ENCODE measurements at places on chromosomes 6 and 20.
A peak's percentile ranks its signal among the peaks of the same experiment; 100 is the strongest.

DNA sequence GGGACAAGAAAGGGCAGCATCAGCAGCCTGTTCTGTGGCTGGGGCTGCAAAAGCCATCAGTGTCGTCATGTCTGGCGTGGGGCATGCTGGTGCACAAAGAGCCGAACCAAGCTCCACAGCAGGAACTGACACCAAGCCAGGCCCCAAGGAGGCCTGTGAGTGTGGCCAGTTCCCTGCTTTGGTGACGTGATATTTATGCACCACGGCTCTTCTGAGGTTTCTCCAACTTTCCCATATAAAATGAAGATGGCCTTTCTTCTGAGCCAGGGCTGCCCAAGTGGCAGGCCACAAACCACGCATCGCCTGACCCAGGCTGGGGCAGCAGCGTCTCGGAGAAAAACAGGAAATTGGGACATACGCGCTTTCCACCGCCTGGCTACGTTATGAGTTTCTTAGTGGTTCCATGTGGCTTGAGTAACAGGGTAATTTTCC lies 109.9 kb downstream of the RIN2 start:
- no peak for DNase-seq

DNA sequence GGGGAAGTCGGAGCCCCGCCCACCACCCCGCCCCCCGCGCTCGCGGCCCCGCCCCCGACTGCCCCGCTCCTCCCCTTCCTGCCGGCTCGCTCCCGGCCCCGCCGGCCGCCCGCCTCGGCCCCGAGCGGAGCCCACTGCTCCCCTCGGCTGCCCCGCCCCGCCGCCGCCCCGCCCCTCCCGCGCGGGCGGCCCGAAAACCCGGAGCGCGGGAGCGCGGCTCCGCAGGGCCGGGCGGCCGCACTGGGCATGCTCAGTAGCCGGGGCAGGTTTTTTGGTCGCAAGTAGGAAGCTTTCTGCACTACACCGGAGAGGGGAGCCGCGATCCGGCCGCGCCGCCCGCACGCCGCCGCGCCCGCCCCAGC lies at the start of gene CDYL:
CDYL (plus strand) TSS at position 274 of the 362 bp plus-strand sequence. CDS start 380 bp downstream, outside the sequence.
- DNase-seq: peak; percentile 93

GRCh38 chr6:75850026-75850833 lies 101.2 kb downstream of the MYO6 start:
- no peak for DNase-seq

GRCh38 chr20:33679758-33680485 lies 5.7 kb upstream of the NECAB3 start:
- no peak for DNase-seq

DNA sequence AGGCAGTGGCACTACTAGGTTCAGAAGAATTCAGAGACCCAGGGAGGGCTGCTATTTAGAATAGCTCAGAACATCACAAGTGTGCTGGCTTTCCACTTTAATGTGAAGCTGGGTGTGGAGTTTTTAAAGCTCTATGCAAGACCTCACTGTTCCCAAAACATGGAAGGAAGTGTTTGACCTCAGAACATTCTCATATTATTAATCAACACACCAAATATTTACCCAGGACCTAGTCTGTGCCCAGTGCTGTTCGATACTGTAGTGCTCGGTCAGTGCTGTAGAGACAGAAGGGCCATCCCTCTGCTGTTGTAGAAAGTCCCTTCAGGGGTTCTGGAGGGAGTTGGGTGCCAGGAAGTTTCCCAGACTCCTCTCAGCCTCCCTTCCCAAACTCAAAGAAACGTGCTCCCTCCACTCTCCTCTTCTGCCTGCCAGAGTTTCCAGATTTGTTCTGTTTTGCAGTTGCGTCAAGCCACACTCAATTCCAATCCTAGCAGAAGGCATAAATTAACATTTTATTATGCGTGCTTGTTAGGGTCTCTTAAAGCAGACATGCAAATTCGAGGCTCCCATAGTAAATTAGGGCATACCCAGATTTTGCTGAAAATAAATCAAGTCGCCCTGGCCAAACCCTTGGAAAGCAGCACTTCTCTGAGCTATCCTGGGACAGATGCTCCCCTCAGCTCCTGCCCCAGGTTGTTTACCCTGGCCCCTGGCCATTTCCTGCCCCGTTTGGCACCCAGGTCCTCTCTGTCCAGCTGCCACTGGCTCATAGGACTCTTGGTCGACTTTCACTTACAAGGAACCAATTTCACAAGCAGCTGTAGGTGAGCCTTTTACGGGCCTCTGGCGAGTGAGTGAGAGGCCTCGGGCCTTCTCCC lies 248.6 kb downstream of the HIVEP2 start:
- no peak for DNase-seq

GRCh38 chr20:61749406-61750075 lies 316.1 kb downstream of the TAF4 start:
- DNase-seq: no peak

GRCh38 chr6:7589221-7589620 lies 777 bp upstream of the SNRNP48 start:
- no peak for DNase-seq

- DNase-seq: no peak
Observed at GRCh38 chr6:35146453-35146852, 5.3 kb upstream of the TCP11 start.

DNA sequence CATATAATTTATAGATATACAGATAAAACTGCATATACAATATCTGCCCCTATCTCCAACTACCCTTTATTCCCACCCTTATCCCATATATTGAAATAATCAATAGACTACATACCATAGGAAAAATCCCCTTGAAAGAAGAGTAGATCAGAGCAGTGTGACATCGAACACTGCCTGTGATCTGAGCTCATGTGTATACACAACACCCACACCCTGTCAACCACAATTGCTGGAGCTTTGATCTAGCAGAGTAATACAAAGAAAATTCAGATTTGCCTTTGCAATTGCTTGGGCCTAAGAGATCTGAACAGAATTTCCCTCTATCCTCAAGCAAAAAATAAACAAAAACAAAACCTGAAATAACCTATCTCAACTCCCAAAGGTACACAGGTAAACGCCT lies 119.3 kb downstream of the ASCC3 start:
- no peak for DNase-seq

- DNase-seq: no peak
Observed at GRCh38 chr6:159904497-159904911, 13.7 kb downstream of the MAS1 start.

GRCh38 chr20:60192326-60192725 lies 234.1 kb downstream of the CDH26 start:
- no peak for DNase-seq

DNA sequence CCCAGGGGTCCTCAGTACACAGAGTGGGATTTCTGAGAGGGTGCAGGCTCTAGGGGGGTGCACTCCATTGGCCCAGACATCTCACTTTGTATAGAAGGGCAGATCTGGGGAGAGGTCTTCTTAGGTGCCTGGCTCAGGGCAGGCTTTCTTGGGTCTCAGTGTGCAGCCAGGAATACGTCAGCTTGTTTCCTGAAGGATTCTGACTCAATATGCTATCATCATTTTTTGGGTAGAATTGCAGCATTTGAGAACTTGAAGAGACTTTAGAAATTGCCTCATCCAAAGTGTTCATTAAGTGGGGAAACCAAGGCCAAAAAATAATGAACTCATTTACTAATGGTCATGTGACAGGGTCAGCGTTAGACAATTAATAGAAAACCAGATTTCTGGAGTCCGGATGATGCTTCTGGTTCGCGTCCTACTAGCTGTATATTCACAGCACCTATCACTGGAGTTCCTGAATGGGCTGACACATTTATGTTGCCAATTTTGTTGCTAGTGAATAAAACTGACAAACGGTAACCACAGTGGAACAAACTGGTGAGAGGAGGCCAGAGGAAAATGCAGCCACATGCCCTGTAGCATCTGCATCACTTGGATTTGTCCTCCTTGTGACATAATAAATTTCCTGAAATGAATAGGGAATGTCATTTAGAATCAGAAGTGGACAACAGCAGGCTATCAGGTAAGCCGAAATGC lies 238.9 kb downstream of the TBC1D7 start:
- DNase-seq: no peak

DNA sequence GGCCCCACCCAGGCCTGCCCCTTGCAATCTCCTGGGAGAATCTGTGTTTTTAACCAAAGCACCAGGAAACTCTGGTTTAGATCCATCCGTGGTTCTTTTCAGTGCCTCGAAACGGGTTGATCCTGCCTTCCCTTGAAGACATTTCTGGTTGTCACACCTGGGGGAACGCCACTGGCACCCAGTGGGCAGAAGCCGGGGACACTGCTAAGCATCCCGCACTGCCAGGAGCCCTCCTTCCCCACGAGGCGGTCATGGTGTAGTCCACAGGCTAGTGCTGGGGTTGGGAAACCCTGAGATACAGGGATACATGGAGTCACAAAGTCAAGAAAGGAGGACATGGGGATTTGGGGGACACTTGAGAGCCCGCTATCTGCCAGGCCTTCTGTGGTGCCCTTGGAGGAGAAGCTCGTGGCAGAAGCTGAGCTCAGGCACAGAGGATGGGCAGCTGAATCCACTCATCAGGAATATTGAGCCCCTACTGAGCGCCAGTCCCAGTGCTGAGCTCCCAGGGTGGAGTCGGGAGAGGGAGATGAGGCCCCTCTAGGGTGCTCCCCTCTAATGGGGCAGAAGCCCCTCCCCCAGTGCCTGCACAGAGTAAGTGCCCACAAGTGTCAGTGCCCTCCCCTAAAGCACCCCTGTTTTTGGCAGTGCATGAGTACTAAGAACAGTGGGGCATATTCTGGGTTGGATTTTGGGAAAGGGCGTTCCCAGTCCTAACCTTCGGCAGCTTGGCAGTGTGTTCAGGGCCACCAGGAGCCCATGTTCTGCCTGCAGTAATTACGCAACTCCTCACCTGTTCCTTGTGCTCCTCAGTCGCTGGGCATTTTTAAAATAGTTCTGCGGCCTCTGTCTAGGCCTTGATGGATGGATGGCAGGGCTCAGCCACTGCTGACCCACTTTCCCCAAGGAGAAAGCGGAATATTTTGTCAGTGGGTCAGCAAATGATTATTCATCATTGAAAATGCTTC lies 25.6 kb upstream of the PHACTR3 start:
- DNase-seq: no peak

DNA sequence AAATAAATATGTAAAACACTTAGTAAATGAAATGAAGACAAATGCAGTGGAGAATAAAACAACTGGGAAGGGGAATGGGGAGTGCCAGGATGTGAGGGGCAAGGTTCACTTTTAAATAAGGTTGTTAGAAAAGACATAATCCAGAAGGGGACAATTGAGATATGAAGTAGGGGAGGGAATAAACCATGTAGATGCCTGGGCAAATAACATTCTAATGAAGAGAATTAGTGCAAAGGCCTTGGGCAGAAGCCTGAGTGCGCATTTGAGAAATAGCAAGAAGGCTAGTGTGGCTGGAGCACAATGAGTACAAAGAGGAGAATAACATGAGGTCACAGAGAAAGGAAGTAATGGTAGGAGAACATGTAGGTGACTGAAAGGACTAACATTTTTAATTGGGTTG lies 2.4 kb downstream of the CEP57L1 start:
- no peak for DNase-seq

DNA sequence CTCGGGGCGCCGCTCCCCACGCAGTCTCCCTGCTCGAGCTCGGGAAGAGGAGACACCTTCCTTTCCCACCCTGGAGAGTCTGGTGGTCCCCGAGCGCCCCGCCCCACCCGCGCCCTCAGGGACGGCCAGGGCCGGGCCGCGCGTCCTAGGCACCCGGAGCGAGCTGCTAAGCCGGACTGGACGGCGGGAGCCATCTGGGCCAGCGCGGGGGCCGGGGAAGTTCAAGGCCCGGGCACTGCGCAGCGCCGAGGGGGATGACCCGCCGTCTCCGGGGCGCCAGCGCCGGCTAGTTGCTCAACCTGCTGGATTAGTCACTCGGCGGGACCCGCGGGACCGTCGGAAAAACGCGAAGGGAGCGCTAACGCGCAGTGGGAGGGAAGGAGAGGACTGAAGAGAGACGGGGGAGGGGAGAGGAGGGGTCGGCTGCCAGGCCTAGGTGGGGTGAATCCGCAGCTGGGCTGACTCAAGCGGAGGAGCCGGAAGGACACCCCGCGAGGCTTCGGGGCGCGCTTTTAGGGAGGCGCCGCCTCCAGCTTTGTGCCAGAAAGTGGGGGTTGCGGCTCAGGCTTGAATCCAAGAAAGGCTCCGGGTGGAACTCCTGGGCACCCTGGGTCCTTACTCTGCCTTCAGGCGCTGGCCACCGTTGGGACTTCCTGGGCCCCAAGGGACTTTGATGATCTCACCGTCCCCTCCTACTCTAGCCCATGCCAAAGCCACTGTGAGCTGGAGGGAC lies 75.7 kb upstream of the FOXP4 start:
- DNase-seq: no peak

- DNase-seq: no peak
Observed at GRCh38 chr6:169656546-169657283, 45.1 kb downstream of the WDR27 start.

GRCh38 chr6:35034411-35035191 lies 106.5 kb downstream of the TCP11 start:
- no peak for DNase-seq

GRCh38 chr6:39558079-39558478 lies 167.1 kb downstream of the KIF6 start:
- no peak for DNase-seq

DNA sequence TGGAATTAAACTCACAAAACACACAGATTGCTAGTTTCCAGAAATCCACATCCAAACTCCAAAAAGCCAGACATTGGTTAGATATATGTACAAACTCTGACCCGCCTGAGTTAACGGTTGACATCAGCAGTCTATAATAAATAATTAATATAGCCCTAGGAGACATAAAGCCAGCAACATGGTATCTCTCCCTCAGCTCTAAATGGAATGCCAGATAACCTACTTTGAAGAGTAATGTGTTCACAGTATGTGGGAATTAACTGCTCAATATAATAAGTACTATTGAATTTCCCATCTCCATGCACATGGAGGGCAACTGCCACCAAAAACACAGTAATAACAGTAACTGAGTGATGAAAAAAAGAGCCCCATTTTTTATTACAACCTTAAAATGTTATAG lies 383.2 kb downstream of the CD83 start:
- DNase-seq: no peak

DNA sequence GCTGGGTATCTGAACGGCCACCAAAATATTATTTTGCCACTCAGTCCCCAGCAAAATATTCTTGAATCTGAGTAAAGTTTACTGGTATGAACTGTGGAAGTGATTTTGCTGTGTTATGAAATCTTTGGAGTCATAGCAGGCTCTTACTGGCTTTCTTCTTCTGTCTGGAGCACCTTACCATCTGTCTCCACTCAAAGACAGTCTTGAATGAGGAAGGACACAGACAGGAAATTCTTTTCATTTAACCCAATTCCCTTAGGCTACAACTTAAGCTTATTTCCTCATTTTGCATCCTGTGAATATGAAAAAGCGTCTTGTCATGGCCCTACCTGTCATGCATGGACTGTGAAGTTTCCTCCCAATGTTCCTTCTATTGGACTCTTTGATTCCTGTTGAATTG lies 24.7 kb downstream of the FNDC1 start:
- no peak for DNase-seq

- peak; percentile 20 for DNase-seq
Observed at GRCh38 chr6:170102582-170103481, 188.0 kb downstream of the DLL1 start.
